ENCODE measurements at places on chromosomes 2 and 18.

- no peak for DNase-seq
Measured at GRCh38 chr2:69493268-69493667, 56.0 kb upstream of the NFU1 start.

GRCh38 chr18:14942275-14942674, 194.3 kb downstream of the ANKRD30B start:
- DNase-seq = no peak

- no peak for DNase-seq
Measured at GRCh38 chr18:36833120-36833519, 4.2 kb downstream of the KIAA1328 start.

- DNase-seq = no peak
Measured at GRCh38 chr2:189178726-189179569, 613 bp downstream of the COL5A2 start.

DNA sequence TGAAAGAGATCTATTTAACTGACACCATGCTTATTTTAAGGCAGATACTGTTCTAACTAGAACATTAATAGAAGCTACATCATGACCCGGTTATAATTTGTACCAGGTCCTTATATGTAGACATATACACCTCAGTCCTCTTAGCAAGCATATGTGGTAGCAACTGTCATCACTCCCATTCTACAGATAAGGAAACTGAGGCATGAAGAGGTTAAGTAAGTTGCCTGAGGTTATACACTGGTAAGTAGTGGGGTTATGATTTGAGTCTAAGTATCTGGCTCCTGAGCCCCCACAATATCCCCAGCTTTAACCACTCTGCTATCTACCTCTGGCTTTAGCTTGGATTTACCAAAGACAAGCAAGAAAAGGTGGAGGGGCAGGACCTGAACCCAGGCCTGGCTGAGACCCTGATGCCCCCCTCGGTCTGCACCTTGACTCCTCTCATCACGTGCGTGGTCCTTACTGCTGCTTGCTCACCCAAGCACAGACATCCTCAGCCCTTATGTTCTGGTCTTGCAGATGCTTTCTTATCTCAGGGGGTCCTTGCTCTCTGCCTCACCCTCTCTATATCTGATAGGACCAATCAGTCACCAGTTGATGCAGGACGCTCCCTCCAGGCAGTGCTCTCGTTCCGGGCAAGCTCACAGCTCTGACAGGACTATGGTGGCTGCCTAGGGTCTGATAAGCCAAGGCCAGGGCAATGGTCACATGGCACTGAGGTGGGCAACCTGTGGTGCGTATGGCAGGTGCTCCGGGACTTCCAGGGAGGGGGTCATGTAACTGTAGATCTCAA, 4.0 kb downstream of the DYSF start:
- no peak for DNase-seq

- no peak for DNase-seq
Measured at GRCh38 chr2:8543383-8544170, 138.3 kb upstream of the ID2 start.

DNA sequence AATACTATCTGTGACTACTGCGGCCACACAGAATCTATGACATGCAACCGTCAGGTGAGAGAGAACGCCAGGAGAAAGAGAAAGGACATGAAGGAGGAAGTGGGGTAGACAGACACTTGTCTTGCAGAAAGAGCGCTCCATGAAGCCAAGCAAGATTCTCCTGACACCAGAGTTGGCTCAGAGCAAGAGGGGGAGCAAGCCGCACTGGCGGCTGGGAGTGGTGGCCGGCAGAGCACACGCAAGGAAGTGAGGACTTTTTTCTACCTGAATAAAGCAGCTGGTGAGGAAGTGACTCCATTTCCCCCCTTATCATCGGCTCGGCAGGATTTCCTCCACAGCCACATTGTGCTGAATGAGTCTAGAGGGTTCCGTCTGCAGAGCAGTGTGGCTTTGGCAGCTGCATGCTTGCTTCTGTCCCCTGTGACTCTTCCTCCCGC, 181.6 kb downstream of the BCL2 start:
- DNase-seq = no peak

GRCh38 chr2:241617431-241618154, 19.4 kb downstream of the THAP4 start:
- no peak for DNase-seq

DNA sequence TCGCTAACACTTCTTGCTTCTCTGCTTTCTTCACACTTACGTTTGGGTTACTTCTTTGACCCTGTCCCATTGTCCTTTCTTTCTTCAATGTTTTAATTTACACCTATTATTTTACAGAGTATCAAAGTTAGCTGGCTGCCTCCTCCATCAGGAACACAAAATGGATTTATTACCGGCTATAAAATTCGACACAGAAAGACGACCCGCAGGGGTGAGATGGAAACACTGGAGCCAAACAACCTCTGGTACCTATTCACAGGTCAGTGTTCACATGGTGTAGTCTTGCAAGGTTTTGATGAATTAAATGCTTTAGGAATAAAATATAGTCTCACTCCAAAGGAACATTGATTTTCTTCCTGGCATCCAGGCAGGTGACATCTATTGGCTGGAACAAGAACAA, 919.0 kb downstream of the MBD2 start:
- no peak for DNase-seq

- DNase-seq = peak; percentile 33
Measured at GRCh38 chr18:23131693-23132319, 3.5 kb upstream of the CABLES1 start.

DNA sequence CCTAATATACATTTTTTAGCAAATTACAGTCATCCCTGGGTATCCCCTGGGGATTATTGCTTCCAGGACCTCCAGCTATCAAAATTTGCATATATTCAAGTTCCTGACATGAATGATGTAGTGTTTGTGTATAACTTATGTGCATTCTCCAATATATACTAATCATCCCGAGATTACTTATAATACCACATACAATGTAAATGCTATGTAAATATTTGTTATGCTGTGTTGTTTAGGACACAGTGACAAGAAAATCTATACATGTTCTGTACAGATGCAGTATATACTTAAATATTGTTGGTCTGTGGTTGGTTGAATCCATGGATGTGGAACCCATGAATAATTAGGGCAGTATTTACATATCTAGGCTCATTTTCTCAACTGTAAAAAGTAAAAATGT, 1060.3 kb downstream of the DSC3 start:
- DNase-seq = no peak

DNA sequence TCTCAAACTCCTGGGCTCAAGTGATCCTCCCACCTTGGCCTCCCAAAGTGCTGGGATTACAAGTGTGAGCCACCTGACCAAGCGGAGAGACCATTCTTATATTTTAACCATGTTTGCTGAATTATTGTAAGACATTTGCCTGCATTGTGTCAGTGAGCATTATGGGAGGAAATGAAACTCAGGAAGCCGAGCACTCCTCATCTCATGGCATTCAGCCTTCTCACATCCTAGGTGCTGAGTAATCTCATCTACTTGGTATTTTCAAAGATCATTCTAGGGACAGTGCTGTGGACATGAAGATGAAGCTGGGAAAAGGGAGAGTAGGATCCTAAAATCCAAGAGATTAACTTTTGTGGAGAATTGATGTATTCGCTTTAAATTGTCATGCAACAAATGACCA, 66.1 kb downstream of the NAPG start:
- no peak for DNase-seq

DNA sequence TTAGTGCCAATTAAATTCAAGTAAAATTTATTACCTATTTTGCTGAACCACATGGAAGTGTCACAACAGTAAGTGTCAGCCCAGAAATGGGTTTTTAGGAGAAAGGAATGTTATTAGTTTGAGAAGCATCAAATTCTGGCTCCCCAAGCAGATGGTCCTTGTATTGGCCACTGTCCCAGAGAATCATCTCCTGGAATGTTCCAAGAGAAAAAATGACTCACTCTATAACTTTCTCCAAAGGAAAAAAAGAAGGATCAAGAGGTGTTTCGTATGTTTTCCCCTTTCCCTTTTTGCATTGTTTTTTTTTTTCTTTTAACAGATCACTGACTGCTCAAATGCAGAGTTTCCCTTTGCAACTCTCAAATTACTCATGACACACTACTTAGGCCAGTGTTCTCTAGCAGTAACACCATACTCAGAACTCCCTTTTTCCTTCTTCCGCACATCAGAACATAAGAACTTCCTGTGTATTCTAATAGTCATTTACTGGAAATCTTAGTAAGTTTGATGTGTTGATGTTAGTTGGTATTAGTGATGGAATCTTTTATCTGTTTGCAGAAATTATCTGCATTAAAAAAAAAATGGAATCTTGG, 390.3 kb downstream of the GPD2 start:
- no peak for DNase-seq

- DNase-seq = no peak
Measured at GRCh38 chr2:58133395-58133794, 86.8 kb downstream of the VRK2 start.

DNA sequence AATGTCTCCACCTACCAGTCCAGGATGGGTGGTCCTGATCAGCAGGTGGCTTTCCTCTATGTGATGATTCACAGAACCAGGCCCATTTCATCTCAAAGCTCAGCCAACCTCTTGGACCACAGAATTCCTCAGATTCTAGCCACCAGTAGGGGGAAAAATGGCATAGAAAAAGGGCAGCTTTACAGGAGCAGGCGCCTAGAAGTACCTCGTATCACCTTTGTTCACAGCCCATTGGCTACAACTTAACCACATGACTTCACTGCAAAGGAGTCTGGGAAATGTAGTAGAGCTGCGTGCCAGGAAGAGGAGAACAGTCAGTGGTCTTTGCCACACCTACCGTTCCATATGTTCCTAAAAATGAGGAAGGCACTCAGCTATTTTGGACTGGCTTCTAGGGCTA, 62.8 kb upstream of the DTNA start:
- DNase-seq = no peak

DNA sequence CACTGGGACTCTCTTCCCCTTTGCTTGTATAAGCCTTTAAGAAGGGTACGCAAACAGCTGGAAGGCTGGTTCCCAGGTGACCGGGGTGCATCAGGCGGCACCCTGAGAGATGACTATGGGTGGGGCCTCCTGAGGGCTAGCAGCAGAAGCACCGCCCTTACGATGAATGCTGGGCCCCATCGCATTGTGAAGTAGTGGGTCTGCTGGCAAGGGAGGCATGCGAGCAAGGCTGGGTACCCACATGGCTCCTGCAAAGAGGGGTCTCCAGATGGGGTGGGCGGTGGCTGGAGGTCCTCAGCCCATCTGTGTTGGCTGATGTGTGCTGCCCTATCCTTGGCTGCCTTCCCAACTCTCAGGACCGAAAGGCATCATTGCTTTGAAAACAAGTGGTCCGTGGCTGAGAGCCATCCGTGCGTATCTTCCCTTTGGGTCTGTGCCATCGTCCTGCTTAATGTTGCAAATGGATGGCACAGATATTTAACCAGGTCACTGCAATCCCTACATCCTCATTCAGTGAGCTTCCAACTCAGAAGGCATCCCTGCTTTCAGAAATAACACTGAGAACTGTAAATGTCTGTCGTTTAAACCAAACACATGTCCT, 83.5 kb upstream of the GPC1 start:
- no peak for DNase-seq

GRCh38 chr2:190896477-190896876, 15.9 kb downstream of the GLS start:
- no peak for DNase-seq

- no peak for DNase-seq
Measured at GRCh38 chr18:24897461-24897860, 437.0 kb downstream of the HRH4 start.

Data from activated CD8-positive, alpha-beta memory T cell treated with anti-CD3 and anti-CD28 coated beads for 4 hours (primary cell).